ENCODE measurements at places on chromosomes 11 and 22. TPM values are rescaled to one million over a fixed set of nuclear protein-coding genes. Genes with fewer than 3 reads are reported as not detected.

Gene GLYAT
- total RNA-seq: not detected

Gene GRAMD4
- 37.3 TPM for total RNA-seq

Gene GRIA4
- 0.50 TPM for total RNA-seq

Gene PIK3IP1
- total RNA-seq: 32.4 TPM

Gene MFRP
- total RNA-seq: not detected

Gene XRRA1
- 16.4 TPM for total RNA-seq

Data from fibroblast of lung (primary cell).